Cerebellar nuclear complex (tissue), 1 donor: ENCODE measurements at places on chromosomes 6 and 20.

DNA sequence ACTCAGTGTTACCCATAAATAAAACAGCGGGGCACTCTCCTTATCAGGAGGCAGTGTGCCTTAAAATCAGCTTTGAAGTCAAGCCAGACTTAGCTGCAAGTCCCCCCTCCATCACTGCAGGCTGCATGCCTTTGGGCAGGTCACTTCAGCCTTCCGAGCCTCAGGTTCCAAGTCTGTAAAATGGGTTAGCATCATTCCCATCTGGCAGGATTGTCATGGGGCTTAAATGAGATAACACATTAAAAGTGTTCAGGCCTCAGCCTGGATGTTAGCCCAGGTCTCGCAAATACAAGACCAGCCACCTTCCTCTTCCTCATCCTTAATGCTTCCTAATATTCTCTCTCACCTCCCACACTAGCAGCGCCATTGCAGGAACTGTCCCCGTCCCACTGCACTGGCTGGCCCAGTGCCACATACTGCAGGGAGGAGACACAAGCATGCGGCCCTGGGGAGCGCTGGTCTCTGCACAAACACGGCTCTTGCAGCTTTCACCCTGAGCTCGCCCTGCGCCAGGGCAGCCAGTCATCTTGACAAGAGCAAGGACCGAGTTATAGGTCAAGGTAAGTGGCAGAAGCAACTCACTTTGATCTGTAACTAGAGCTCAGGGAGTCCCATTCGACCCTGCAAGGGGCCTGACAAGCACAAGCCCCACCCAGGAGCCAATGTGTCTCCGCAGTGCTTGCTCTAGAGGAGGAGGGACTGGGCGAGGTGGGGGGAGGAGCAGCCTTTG lies 564.6 kb upstream of the AGPAT4 start:
- no peak for DNase-seq

DNA sequence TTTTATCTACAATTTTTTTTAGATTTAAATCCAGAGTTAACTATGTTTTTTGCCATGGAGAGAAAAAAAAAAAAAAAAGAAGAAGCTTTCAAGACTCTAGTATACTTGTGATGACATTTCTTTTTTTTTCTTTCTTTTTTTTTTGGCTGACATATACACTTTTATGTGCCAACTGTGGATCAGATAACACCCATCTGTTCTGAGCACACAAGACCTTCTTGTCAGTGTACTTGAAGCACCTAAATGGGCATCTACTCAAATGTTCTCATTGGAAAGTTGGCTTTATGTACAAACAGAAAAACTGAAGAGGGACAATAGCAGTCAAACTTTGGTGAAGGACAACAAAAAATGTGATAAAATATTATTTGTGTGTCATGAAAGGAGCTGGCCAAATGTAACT lies 904.5 kb downstream of the GRIK2 start:
- DNase-seq = no peak

GRCh38 chr20:39112178-39112743 lies 150.1 kb downstream of the DHX35 start:
- DNase-seq = no peak

DNA sequence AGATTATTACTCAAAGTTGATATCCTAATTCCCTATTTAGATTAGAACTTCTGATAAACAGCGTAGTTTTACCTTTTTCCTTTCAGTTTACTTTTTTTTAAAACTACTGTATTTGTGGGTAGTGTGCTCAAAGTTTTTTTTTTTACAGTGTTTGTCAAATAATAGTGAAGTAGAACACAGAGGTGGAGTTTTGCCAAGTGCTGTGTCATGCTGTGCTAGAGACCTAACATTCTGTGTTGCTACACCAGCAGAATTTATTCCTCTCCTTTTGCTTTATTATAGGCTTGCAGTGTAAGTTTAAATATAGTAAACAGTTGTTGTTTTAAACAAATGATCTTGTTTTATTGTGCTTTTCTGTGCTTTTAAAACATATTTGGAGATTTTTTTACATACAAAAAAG lies 125.4 kb downstream of the HIVEP1 start:
- DNase-seq = no peak

GRCh38 chr6:150898399-150899170 lies 33.1 kb downstream of the MTHFD1L start:
- no peak for DNase-seq

GRCh38 chr6:25280344-25281074 lies 1.3 kb downstream of the CARMIL1 start:
- DNase-seq = no peak
